ENCODE measurements at places on chromosomes 12 and 14.

GRCh38 chr12:114747012-114747858 is 63.3 kb upstream of the TBX3 start:
- no peak for DNase-seq

GRCh38 chr12:90839346-90839745 is 115.6 kb downstream of the CCER1 start:
- no peak for DNase-seq

DNA sequence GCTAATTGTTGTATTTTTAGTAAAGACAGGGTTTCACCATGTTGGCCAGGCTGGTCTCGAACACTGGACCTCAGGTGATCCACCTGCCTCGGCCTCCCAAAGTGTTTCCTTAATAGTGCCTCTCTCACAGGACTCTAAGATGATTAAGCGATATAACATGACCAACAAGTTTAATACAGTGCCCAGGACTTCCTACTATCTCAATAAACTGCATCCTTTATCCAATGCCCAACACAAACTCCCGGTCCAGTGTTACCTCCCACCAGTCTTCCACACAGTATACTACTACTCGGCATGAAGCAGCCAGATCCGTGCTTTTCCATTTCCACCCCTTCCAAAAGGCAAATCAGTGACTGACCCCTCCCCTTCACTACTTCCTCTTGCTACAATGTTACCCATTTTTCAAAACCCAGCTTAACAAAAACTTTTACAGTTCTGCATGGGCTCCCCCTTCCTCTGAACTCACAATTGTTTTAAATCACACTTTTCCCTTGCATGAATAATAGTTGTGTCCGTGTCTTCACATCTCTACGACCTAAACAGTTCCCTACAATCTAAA is 900 bp downstream of the NOP2 start:
- no peak for DNase-seq

DNA sequence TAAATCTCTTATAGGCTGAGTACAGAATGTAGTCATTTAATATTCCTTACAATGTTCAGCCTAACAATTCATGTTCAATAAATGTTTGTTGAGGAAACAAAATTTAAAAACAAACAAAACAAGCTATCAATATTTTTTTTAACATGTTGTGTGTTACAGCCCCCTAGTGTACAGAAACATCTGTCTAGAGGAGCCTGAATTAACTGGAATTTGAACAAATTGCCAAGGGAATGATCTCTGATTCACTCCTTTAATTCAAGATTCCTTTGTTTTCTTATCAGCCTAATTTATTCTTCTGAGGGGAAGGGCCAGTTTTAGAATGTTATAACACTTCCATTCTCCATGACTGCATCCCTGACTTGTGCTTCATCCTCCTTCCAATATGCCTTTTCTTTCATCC is 127.2 kb downstream of the CMAS start:
- no peak for DNase-seq

GRCh38 chr14:95915330-95915729 is 38.7 kb downstream of the TUNAR start:
- no peak for DNase-seq

GRCh38 chr14:99745307-99745951 is 47.8 kb upstream of the EML1 start:
- no peak for DNase-seq

DNA sequence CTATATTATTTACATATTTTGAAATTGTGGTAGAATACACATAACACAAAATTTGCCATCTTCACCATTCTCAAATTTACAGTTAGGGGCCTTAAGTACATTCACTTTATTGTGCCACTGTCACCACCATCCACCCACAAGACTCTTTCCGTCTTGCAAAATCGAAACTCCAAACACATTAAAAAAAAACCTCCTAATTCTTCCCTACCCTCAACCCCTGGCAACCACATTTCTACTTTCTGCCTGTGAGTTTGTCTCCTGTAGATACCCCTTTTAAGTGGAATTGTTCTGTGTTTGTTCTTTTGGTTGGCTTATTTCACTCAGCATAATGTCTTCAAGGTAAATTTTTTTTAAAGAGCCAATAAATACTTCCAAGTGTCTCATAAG is 31.6 kb upstream of the AMIGO2 start:
- DNase-seq, result peak; percentile 31

- no peak for DNase-seq
Measured at GRCh38 chr12:113072136-113072535, 15.6 kb downstream of the DTX1 start.

DNA sequence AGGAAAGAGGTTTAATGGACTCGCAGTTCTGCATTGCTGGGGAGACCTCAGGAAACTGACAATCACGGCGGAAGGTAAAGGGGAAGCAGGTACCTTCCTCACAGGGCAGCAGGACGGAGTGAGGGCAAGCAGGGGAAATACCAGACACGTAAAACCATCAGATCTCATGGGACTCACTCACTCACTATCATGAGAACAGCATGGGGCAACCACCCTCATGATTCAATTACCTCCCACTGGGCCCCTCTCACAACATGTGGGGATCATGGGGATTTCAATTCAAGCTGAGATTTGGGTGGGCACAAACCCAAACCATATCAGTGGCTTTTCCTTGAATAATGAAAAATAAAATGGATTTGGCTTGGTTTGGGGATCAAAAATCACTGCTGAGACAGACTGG is 380.5 kb downstream of the VRK1 start:
- no peak for DNase-seq

DNA sequence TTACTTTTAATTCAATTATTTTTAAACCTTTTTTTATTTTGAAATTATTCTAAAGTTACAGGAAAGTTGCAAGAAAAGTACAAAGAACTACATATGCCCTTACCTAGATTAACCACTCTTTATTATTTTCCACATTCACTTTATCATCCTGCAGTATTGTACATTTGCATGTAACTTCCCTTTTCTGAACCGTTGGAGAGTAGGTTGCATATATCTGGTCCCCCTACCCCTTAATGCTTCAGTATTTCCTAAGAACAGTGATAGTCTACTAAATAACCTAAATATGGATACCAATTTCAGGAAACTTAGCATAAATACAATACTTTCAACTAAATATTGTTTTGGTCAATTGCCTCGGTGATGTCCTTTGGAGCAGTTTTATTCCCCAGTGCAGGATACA is 15.0 kb downstream of the G2E3 start:
- no peak for DNase-seq
